ENCODE measurements at places on chromosomes 5 and 9.
A peak's percentile ranks its signal among the peaks of the same experiment; 100 is the strongest.

GRCh38 chr9:26264709-26265601 is 586.7 kb upstream of the TUSC1 start:
- DNase-seq, result no peak

- no peak for DNase-seq
Observed at GRCh38 chr5:80707645-80708044, 52.9 kb upstream of the DHFR start.

- no peak for DNase-seq
Observed at GRCh38 chr5:29524227-29524626, 1669.3 kb upstream of the CDH6 start.

GRCh38 chr5:171579976-171580411 is 160.5 kb downstream of the FGF18 start:
- DNase-seq, result no peak

GRCh38 chr9:80763536-80763935 is 925.8 kb downstream of the TLE1 start:
- DNase-seq, result no peak

GRCh38 chr9:99259231-99259918 is 37.3 kb downstream of the SEC61B start:
- peak; percentile 87 for DNase-seq

DNA sequence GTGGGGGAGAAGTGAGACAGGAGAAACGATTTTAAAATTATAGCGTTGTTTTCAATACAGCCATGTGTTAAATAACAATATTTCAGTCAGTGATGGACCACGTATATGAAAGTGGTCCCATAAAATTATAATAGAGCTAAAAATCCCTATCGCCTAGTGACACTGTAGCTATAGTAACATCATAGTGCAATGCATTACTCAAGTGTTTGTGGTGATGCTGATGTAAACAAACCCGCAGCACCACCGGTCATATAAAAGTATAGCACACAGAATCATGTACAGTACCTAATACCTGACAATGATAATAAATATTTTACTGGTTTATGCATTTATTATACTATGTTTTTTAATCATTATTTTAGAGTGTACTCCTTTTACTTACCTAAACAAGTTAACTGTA is 407.4 kb upstream of the SEMA6A start:
- no peak for DNase-seq

DNA sequence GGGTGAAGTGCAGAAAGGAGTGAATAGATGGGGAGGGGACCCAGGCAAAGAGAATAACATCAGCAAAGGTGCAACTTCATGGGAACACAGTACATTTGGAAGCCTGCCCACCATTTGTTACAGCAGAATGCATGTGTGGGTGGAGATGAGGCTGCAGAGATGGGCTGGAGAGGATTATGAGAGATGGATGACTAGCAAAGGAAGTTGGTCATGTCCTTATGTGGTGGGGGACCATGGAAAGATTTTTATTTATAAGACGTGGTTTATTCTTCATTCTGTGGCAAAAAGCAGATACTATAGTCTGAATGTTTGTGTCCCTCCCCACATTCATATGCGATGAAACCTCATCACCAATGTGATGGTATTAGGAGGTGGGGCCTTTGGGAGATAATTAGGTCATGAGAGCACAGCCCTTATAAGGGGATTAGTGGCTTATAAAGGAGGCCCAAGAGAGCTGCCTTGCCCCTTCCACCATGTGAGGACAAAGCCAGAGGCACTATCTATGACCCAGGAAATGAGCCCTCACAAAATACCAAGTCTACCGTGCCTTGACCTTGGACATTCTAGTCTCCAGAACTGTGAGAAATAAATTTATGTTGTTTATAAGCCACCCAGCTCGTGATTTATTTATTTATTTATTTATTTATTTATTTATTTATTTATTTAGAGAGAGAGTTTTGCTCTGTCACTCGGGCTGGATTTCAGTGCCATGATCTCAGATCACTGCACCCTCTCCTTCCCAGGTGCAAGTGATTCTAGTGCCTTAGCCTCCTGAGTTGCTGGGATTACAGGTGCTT is 483.7 kb downstream of the RAB3C start:
- no peak for DNase-seq

GRCh38 chr9:108953983-108954574 is 19.9 kb downstream of the ABITRAM start:
- DNase-seq, result no peak

- peak; percentile 39 for DNase-seq
Observed at GRCh38 chr9:93060746-93061259, 2.3 kb downstream of the SUSD3 start.

GRCh38 chr5:68354315-68354714 is 138.8 kb downstream of the PIK3R1 start:
- DNase-seq, result no peak

- peak; percentile 47 for DNase-seq
Observed at GRCh38 chr5:178434851-178435250, 155.3 kb downstream of the COL23A1 start.

DNA sequence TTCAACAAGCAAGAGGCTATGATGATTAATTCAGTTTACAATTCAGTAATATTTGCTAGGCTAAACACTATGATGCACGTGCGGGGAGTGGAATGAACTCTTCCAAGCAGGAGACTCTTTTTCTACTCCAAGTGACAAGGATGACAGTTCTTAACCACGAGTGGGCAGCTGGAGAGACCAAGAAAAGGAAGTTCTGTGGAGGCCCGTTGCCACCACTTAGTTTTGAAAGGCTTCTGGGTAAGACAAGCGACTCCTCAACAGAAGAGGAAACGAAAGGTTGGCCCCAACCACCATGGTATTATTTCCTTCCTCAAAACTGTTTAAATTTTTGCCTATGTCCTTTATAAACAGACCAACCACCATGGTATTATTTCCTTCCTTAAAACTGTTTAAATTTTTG is 2.8 kb downstream of the DCAF12 start:
- peak; percentile 60 for DNase-seq

DNA sequence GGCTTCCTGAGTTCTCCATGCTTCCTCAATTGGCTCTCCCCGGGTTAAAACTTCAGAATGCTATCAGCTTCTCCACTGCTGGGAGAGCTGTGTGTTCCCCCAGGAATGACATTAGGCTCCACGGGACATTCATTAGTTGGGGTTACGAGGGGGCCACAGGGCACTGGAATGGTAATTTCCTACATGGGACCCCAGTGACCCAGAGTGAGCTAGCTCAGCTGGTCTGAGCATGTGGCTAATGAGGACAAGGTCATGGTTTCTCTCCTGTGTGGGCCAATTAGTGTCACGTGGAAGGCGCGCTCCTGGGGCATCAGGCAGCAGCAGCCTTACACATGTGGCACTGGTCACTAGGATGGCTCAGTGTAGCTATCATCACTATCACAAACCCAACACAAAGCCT is 21.0 kb downstream of the LSM11 start:
- DNase-seq, result no peak

DNA sequence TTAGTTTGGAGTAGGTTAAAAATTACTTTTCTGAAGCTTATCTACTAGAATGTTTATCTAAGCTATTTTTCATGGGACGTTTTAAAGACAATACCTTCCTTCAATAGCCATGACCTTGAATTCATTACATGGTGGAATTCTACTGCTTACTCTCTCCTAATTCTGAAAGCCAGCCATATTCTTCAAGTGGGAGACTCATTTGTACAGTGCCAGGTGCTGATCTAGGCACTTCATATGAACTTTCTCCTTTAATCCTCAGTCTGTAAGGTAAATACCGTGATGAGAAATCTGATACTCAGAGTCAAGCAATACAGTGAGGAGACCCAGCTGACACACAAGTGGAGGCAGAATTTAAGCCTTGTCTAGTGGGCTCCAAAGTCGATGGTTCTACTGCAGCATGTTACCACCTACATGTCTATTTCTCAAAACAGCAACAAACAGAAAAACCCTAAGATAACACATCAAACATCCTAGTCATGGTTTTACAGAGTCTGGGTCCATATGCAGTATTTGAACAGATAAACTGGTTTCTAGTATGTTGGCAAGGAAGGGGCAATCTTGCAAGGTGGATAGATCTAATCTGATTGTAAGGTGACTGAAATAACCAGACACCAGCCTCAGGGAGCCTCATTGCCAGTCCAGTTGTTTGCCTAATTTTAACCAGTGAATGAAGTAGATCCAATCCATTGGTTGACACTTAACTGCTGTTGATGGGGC is 243.7 kb downstream of the PIK3R1 start:
- no peak for DNase-seq

DNA sequence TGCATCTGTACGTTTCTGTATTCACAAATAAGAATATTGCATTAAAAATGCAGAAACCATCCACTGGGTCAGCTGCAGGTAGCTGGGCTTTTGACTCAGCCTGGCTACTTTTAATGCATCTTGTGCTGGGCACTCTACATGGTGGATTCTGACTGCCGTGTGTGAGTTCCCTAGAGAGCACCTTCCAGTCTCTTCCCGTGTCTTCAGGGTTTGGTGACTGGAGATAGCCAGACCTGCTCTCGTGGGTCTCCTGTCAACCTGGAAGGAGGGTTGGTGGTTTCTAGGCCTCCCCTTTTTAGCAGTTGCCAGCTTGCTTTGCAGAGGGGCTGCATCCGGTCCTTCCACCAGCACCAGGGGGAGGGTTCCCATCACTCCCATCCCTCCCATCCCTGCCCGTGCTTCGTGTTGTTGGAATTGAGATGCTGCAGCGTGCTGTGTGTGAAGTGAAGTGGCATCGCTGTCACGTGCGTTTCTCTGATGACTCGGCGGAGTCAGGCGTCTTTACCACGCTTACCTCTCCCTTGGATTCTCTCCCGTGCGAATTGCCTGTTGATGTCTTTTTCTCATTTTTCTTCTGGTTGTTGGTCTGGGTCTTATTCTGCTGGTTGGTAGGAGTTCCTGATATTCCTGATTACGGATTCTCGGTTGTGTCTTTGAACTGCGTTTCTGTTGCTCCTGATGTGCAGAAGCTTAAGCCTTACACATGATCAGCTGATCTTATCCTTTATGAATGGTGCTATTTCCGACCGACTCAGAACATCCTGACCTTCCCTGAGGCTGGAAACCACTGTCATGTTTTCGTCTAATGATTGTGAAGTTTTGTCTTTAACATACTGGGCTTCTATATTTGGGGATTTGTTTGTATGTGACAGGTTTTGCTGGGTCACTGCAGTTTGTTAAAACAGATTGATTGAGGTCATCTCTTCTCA is 16.9 kb downstream of the FBXW5 start:
- no peak for DNase-seq

- DNase-seq, result no peak
Observed at GRCh38 chr5:61254969-61255555, 77.0 kb upstream of the ZSWIM6 start.

- DNase-seq, result peak; percentile 52
Observed at GRCh38 chr9:127884427-127884911, 7.0 kb upstream of the AK1 start.

GRCh38 chr9:96085491-96086143 is 210.1 kb downstream of the ERCC6L2 start:
- no peak for DNase-seq

DNA sequence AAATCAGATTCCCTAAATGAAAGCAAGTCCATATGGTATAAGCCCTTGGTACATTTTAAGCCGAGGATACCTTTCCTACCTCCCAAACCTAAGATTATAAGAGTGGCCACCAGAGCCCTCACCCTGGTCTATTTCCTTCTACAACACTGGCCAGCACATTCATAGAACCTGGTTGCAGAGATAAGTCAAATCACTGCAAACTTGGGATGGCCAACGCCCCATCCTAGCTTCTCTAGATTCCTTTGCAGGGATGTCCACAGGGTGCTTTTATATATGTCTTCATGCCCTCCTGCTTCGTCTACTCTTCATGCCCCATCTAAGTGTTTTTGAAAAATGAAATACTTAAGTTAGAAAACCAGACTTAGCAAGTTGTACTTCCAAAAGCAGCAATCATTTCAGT is 41.8 kb downstream of the SH3RF2 start:
- no peak for DNase-seq

- no peak for DNase-seq
Observed at GRCh38 chr5:171954721-171955120, 51.7 kb downstream of the FBXW11 start.

GRCh38 chr9:93713716-93714115 is 137.3 kb downstream of the PHF2 start:
- DNase-seq, result no peak

DNA sequence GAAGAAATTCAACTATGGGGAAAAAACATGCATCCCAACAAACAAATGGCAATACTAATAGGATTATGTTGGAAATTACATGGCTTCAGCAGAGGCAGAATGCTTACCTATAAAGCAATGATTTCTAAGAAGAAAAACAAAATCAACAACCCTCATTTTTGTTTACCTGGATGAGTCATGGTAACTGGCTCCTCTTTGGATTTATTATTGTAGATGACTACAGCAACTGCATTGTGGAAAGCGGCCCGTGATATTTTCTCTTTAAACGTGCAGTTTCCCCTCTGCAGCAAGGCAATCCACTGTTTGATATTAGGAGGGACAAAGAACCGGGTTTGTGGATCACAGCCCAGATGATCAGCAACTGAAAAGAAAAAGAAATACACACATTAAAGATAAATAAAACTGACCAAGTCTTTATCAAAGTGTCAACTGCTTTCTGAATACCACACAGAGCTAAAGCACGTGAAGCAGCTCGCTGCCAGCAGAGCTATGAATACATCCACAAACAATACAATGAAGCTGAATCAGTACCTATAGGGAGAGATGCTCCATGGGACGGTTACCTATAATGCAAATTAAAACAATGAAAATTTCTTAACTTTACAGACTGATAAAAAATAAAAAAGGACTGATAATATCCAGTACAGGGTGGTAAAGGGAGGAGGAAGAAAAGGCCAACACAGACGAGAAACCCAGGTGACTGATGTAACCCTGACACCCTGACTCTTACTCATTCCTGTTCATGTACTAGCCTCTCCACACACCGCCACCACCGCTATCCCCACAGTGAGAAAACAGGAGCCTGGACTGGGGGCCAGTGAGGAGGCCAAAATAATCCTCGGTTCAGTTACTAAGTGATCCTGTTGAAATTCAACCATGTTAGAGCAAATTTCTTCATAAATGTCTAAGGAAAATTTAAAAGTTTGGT is 31.0 kb downstream of the RNF130 start:
- DNase-seq, result no peak

DNA sequence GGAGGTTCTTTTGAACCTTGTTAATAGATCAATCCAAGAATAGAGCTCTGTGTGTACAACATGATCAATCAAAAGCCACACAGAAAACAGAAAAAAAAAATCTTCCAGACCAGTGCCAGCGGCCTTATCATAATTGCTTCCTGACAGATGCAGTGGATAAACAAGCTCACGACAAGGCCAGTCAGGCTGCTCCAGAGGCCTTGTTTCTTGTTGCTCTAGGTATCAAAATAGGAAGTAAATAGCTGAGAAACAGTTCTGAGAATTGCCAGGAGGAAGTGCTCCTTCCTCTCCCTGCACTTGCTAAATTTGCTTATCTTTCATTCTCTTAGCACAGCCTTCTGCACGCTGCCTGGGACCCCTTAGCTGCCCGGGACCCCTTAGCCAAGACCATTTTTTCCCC is 199.0 kb upstream of the TARS1 start:
- peak; percentile 48 for DNase-seq
